ENCODE measurements at places on chromosomes 5 and 9.

- peaks cover 3% of the 10 kb centered on the region for H3K27me3 ChIP-seq
- no peak overlapping the region for H3K27ac ChIP-seq
- H3K36me3 ChIP-seq = peaks cover 3% of the 10 kb centered on the region
- H3K4me3 ChIP-seq = no peak overlapping the region
- peaks cover 12% of the 10 kb centered on the region for H3K4me1 ChIP-seq
- no peak for DNase-seq
Measured at GRCh38 chr5:68395926-68396511, 180.5 kb downstream of the PIK3R1 start.

DNA sequence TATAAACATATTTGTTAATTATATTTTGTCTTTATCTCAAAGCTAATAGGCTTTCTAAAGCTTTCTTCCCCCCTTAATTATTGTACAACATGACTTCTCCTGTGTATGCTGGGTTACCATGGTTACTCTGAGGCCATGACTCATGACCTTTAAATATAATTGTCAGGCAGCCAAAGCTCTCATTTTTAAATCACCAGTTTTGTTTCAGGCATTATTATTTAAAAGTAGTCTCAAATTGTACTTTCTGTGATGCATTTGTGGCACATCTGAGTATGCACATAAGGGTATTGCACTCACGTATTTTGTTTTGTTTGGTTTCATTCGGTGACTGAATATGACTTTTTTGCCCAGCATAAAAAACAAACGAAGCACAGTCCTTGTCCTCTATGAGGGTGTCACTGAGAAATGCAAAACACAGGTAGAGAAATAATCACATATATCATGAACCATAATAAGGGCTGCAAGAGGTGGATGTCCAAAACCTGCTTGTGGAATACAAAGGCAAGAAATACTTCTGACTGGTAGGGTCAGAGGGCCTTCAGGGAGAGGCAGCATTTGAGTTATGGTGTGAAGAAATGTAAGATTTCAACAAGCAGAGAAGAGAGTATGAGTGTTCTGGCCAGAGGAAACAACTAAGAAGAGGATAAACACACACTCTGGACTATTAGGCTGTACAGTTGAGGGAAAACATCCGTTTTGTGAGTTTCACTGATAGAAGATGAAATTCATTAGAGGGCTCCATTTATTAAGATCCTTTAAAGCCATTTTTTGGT, 2.1 kb downstream of the CCDC192 start:
- H3K27me3 ChIP-seq = no peaks in the 10 kb centered on the region
- no peak overlapping the region for H3K27ac ChIP-seq
- no peaks in the 10 kb centered on the region for H3K36me3 ChIP-seq
- no peak for DNase-seq
- peaks cover 9% of the 10 kb centered on the region for H3K4me1 ChIP-seq

- no peak overlapping the region for H3K27ac ChIP-seq
- H3K4me1 ChIP-seq = peaks cover 18% of the 10 kb centered on the region
- H3K4me3 ChIP-seq = no peak overlapping the region
- no peak for DNase-seq
- H3K36me3 ChIP-seq = peaks cover 3% of the 10 kb centered on the region
- H3K27me3 ChIP-seq = no peaks in the 10 kb centered on the region
Measured at GRCh38 chr9:28909526-28909925, 1336.2 kb upstream of the C9orf72 start.

- H3K36me3 ChIP-seq = no peaks in the 10 kb centered on the region
- H3K27ac ChIP-seq = no peak overlapping the region
- no peak overlapping the region for H3K4me3 ChIP-seq
- H3K4me1 ChIP-seq = no peaks in the 10 kb centered on the region
- no peaks in the 10 kb centered on the region for H3K27me3 ChIP-seq
Measured at GRCh38 chr5:149162401-149163084, 21.2 kb downstream of the ABLIM3 start.

- H3K27me3 ChIP-seq = no peaks in the 10 kb centered on the region
- H3K4me1 ChIP-seq = peaks cover 56% of the 10 kb centered on the region
- no peak overlapping the region for H3K27ac ChIP-seq
- H3K36me3 ChIP-seq = no peaks in the 10 kb centered on the region
Measured at GRCh38 chr9:38039907-38040682, 28.9 kb downstream of the SHB start.

GRCh38 chr5:107487056-107487542, 183.6 kb downstream of the EFNA5 start:
- H3K27me3 ChIP-seq = no peaks in the 10 kb centered on the region
- peak overlapping the region; percentile 11 for H3K27ac ChIP-seq
- no peak for DNase-seq
- no peak overlapping the region for H3K4me3 ChIP-seq
- H3K4me1 ChIP-seq = peaks cover 46% of the 10 kb centered on the region
- no peaks in the 10 kb centered on the region for H3K36me3 ChIP-seq

Measured in WTC11 (cell line).